ENCODE measurements at places on chromosomes 2 and 18.

DNA sequence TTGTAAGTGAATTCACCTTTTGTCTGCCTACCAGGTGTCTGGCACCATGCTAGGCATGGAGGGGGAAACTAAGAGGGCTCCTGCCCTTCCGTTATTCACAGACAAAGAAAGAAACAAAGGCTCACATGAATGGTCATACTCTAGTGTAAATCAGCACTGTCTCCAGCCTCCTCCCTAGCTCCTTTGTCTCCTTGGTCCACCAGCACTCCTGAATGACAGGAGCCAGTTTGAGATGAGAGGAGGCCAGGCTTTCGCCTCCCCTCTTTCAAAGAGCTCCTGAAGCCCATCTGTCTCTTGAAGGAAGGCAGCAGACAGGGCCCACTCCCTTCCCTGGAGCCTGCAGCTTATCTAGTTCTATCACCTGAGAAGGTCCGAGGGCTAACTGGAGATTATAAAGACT lies 18.7 kb downstream of the SATB2 start:
- DNase-seq: no peak

- DNase-seq: no peak
Measured at GRCh38 chr2:74877781-74878433, 44.0 kb downstream of the HK2 start.

DNA sequence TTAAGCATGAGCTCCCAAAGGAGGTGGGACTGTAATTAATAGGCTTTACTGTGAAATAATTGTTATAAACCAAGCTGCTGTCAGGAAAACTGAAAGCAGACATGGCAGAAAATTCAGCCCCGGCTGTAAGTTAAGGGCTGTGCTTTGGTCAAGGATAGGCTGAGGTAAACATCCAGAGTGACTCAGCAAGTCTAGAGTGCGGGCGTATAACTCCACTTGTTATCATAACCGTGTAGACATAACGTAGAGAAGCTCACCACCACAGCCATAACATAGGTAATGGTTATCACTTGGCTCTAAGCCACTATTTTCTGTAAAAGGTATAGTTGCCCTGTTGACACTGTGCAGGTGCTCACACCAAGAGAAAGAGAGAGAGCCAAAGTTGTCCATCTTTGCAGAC lies 316.8 kb downstream of the DCDC2C start:
- no peak for DNase-seq

DNA sequence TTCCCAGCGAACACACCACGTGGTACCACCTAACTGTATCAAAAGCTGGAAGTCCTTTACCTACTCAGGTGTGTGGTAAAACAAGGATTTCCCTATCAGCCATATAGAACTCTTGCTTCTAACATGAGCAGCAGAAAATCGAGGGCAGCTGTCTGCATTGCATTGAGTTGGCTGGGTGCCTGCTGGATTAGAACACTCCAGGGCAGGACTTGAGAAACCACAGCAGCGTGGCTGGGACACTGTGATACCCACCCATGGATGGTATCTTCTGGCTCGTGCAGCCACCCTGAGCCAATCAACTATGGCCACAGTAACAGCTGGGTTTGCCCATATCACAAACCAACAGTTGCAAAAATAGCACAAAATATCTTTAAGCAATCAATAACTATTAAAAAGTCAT lies 188.3 kb downstream of the FBXO15 start:
- no peak for DNase-seq

GRCh38 chr2:88874063-88874657 lies 182.7 kb downstream of the RPIA start:
- peak; percentile 11 for DNase-seq

- DNase-seq: no peak
Measured at GRCh38 chr2:224807153-224807964, 91.2 kb upstream of the CCDC195 start.

GRCh38 chr2:4358837-4359236 lies 655.5 kb downstream of the DCDC2C start:
- no peak for DNase-seq

DNA sequence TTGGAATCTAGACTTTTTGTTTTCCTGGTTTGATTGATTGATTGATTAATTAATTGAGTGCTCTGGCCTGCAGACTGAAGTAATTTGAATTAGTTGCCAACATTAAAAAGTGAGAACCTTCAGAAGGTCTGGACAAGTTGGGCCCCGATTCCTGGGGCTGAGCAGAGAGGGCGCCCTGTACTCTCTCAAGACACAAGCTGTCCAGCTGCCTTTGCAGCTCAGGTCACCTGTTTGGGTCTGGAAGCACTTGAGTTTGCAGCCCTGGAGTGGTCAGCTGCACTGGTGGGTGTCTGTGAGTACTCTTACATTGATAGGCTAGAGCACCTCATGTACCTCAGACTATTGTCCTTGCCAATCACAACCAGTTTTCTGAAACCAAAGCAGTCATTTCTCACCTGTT lies 22.7 kb upstream of the CELF4 start:
- DNase-seq: no peak

DNA sequence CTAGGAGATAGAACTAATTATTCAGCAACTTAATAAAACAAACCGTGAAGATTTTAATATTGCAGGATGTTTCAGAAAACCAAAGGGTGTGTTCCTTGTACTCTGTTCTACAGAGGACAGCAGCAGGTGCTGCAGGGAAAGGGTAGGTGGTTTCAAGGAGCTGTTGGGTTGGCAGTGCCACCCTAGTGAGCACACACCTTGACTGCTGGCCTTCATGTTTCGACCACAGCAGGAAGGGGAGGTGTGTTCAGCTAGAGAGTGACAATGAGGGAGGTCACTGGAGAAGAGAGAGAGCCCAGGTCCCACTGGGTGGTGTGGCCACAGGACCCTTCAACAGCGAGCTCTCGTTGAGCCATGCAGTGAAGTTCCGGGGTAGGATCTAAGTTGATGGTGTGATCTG lies 98.6 kb downstream of the ZNF236 start:
- no peak for DNase-seq

GRCh38 chr18:76445275-76445674 lies 49.8 kb downstream of the ZNF516 start:
- DNase-seq: no peak

DNA sequence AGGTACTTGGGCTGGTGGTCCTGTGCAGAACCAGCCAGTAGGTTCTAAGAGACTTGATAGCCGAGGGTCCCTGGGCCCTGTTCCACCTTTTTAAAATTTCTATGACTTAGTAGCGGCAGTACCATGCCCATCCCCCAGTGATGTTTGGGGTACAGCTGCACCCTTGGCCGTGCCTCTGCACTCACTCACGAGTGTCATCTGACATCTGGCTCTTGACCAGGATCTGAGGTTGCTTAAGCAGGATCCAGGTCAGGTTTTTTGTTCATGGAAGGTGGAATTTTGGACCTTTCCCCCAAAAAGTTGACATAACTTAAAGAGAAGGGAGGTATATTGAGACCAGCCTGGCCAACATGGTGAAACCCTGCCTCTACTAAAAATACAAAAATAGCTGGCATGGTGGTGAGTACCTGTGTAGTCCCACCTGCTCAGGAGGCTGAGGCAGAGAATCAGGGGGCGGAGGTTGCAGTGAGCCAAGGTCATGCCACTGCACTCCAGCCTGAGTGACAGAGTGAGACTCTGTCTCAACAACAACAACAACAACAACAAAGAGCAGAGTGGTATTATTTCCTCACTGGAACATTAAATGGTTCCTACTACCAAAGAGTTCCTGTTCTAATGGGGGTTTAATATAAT lies 163.6 kb downstream of the NEDD4L start:
- DNase-seq: no peak

DNA sequence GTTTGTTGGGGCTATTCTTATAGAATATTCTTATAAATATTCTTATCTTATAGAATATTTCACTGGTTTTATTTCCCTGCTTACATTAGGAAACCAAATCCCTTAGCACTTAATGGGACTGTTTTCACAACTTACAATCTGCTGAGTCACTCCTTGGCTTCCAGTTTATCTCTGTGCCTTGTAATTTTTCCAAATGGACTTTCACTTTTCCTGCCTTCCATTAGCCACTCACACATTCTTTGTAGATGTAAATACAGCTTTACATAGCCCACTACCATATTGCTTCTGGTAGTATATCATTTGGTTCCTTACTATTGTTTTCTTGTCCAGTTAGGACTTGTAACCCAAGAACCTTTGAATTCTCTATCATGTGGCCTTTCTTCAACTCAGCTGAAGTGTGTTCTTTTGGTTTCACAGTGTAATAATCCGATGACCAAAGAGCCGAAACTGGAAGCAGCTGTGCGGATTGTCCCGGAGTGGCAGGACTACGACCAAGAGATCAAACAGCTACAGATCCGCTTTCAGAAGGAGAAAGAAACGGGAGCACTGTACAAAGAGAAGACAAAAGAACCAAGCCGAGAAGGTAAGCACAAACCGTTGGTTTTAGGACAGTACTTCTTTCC lies 96.1 kb downstream of the UGGT1 start:
- no peak for DNase-seq

DNA sequence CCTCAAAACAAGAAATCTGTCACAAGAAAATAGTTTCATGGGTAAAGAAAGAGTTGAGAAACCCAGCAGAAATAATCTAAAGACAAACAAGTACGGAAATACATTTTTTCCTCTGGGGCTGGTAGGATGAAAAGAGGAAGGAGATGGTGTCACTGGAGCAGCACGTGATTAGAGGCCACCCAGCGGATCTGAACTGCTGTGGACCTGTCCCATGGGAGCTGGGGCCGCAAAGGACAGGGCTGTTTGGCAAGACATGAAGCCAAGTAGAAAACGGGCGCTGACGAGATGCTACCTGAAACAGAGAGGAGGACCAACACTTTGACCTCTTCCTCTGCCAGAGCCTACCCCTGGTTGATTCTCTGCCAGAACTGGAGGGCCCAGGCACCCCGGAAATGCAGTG lies 295.4 kb upstream of the ATP5MC3 start:
- no peak for DNase-seq

GRCh38 chr2:173424886-173425285 lies 70.2 kb downstream of the CDCA7 start:
- no peak for DNase-seq

DNA sequence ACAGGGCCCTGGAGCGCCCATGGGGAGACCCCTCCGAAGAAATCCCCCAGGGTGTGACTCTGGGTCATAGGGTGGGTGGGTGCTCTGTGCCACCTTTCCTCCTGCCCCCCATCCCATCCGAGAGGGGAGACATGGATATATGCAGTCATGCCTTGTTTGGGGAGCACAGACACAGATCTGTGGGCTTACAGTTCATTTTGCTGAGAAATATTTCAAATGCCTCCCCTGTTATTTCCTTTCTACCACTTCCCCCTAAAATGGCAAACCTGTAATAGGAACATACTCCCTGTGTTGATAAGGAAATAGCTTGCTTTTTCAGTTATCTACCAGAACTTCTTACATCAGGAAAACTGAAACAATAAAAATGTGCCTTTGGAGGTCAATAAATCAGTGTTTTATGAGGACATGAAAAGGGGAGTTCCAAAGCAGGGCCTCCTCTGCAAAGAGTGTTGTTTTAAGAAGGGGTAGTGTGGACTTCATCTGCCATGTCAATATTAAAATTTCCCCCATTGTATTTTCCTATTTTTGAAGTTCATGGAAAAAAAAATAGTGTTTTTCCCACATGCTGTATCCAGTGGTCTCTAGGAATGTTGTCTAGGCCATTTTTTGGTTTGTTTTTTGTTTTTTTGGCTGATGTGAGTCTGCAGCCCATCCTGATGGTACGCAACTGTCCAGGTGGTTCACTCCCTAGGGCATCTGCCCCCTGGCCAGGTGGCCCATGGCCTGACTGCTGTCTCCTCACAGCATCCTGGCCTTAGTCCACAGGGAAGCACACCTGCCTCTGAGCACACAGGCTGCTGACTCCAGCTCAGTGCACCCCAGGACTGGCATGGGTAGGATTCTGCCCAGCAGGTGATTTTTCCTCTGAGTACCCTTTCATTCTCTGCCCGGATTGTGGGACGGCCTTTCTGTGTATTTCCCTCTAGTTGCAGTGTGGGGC lies 3.7 kb downstream of the TNFRSF11A start:
- no peak for DNase-seq

GRCh38 chr2:238684362-238685326 lies 163.2 kb upstream of the TWIST2 start:
- no peak for DNase-seq

GRCh38 chr2:25132299-25132635 lies 36.1 kb downstream of the POMC start:
- no peak for DNase-seq

GRCh38 chr2:45705233-45705632 lies 53.8 kb downstream of the PRKCE start:
- no peak for DNase-seq

DNA sequence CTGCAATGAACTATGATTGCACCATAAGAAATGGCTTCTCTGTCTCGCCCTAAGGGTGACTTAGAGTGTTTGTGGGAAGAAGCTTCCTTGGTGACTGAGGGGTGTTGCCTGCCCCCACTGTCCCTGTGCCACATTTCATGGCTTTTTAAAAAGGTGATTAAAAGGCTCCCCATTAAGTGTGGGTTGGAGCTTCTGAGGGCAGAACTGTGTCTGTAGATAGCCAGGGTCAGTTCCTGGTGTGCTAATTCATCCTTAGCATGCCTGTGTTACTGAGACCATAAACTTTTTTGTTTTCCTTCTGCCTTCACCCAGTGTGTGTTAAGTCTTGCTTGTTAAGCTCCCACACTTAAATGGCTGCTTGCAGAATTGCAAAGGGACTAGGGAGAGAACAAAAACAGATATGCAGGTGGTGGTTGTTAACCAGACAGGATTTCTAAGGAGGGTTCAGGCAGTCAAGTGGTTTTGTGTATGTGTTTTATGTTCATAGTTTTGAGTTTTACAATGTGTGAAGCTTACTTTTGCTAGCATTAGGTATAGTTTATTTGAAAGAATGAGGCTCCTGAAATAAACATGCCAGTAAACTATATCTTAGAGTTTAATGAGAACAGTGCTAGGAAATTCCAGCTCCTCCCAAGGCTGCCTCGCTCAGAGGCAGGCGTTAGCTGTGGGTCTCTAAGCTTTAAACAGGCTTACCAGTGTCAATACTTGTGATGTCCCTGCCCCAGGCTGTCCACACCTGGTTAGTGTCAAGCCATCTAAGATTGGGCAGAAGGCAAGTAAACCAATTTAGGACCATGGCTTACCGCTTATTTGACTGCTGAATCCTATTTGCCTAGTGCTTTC lies 14.5 kb downstream of the CERS6 start:
- peak; percentile 29 for DNase-seq

DNA sequence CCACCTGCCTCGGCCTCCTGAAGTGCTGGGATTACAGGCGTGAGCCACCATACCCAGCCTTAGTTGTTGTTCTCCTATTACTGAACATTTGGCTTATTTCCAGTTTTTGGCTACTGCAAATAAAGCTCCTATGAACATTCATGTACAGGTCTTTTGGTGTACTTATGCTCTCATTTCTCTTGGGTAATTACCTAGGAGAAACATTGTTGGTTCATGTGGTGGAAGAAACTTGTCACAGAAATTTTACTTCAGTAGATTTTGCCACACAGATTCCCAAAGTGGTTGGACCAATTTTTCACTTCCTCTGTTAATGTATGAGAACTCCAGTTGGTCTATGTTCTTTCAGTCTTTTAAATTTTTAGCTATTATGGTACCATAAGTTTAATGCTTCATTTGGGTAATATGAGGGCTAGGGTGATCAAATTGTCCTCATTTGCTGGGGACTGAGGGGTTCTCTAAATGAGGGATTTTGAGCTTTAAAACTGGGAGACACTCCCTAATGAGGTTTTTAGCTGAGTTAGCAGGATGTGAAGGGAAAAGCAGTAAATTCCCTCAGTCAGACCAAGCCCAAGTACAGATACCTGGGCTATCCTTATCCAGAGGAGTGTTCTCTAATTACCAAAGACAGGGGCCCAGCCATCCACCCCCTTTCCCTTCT lies 33.9 kb downstream of the MTA3 start:
- DNase-seq: no peak

GRCh38 chr18:9597609-9598008 lies 16.8 kb downstream of the PPP4R1 start:
- DNase-seq: no peak

- DNase-seq: no peak
Measured at GRCh38 chr18:50869150-50869549, 9.8 kb upstream of the ME2 start.

- no peak for DNase-seq
Measured at GRCh38 chr2:63654959-63655358, 66.2 kb downstream of the MDH1 start.

All from right kidney (tissue), 9 donors.